Upper lobe of left lung (tissue), 6 donors: ENCODE measurements at places on chromosomes 3 and 15.
A peak's percentile ranks its signal among the peaks of the same experiment; 100 is the strongest.

GRCh38 chr3:22746221-22746620, 456.9 kb upstream of the UBE2E2 start:
- H3K4me3 ChIP-seq, result no peak overlapping the region
- H3K27me3 ChIP-seq, result no peaks in the 10 kb centered on the region

DNA sequence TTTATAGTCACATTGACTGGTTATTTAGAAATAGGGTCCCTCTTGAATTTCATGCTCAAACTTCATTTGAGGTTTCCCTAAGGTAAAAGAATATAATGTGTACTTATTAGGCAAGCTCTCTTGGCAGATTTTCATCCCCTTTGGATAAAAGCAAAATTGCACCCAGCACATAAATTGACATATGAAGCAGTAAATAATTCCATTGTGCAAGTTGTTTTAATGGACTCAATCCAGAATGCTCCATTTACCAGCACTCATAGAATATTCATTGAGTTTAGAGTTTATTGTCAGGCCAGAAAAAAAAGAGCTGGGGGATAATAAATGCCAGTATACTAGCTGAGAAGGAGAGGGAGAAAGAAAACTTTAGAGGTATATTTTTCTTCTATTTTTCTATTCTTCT, 136.8 kb downstream of the TPRG1 start:
- no peaks in the 10 kb centered on the region for H3K36me3 ChIP-seq
- H3K27me3 ChIP-seq, result no peaks in the 10 kb centered on the region
- H3K4me1 ChIP-seq, result peaks cover 4% of the 10 kb centered on the region
- DNase-seq, result no peak

- H3K4me1 ChIP-seq, result no peaks in the 10 kb centered on the region
- no peak for DNase-seq
- no peaks in the 10 kb centered on the region for H3K27me3 ChIP-seq
- H3K4me3 ChIP-seq, result no peak overlapping the region
- no peak overlapping the region for H3K27ac ChIP-seq
Observed at GRCh38 chr3:102447272-102447671, 12.5 kb downstream of the ZPLD1 start.

- no peaks in the 10 kb centered on the region for H3K36me3 ChIP-seq
- no peak for DNase-seq
- no peaks in the 10 kb centered on the region for H3K27me3 ChIP-seq
- no peaks in the 10 kb centered on the region for H3K4me1 ChIP-seq
- H3K27ac ChIP-seq, result no peak overlapping the region
- H3K4me3 ChIP-seq, result no peak overlapping the region
Observed at GRCh38 chr3:151236736-151237135, 33.7 kb upstream of the GPR171 start.

GRCh38 chr3:31274326-31275024, 258.2 kb upstream of the STT3B start:
- peaks cover 15% of the 10 kb centered on the region for H3K4me1 ChIP-seq
- H3K4me3 ChIP-seq, result no peak overlapping the region
- peak overlapping the region; percentile 26 for H3K27ac ChIP-seq
- H3K36me3 ChIP-seq, result no peaks in the 10 kb centered on the region

DNA sequence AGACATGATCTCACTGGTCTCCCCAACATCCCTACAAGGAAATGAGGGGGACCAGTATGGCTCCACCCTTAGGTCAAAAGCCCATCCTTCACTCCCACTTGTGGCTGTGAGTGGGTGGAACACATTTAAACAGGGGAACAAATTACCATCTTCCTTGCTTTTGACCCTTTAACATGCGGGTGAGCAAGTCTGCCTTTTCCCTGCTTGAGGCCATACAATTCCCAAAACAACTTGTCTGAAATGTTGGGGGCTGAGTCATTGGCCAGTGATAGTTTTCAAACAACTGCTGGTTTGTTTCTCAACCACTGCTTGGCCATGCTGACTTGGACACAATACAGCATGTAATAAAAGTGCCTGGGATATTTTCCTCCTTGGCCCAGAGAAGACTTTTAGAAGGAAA, 39.6 kb downstream of the COL8A1 start:
- no peak overlapping the region for H3K4me3 ChIP-seq
- no peaks in the 10 kb centered on the region for H3K36me3 ChIP-seq
- H3K27me3 ChIP-seq, result no peaks in the 10 kb centered on the region
- H3K27ac ChIP-seq, result peak overlapping the region; percentile 57
- H3K4me1 ChIP-seq, result no peaks in the 10 kb centered on the region

DNA sequence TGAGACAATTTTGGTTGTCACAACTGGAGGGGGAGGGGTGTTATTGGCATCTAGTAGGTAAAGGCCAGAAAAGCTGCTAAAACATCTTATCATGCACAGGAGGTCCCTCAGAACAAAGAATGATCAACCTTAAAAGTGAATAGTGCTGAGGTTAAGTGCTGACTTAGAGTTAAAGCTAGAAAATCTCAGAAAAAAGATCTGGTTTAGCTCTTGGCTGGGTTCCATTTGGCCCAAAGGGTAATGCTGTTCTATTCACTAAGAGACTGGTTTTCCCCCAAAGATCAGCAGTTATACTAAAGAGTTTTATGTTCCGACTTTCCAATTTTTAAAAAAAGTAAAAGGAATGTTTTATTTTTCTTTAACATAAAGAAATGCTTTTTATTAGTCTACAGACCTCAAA, 15.6 kb downstream of the DCBLD2 start:
- no peak for DNase-seq
- peaks cover 14% of the 10 kb centered on the region for H3K4me1 ChIP-seq
- H3K27ac ChIP-seq, result no peak overlapping the region
- no peaks in the 10 kb centered on the region for H3K36me3 ChIP-seq
- H3K27me3 ChIP-seq, result no peaks in the 10 kb centered on the region
- no peak overlapping the region for H3K4me3 ChIP-seq

- H3K36me3 ChIP-seq, result no peaks in the 10 kb centered on the region
- no peak overlapping the region for H3K4me3 ChIP-seq
- no peaks in the 10 kb centered on the region for H3K27me3 ChIP-seq
- DNase-seq, result no peak
Observed at GRCh38 chr3:16665282-16665741, 60.1 kb upstream of the DAZL start.

DNA sequence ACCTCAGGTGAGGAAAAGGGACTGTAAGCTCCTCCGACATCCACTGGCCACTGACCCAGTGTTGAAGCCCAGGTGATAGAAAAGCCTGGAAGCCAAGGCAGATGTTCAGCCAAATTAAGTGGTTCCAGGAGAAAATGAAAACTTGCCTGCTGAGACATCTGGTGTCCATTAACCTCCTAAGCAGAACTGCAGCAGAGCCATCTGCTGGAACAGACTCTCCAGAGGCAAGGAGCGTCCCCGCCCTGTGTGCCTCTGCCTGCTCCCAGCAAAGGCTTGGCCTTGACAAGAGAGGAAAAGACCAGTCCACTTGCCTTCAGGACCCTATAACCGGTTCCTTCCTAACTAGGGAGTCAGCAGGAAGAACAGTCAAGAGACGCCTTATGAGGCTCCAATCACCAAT, 48.2 kb downstream of the SRGAP3 start:
- DNase-seq, result no peak
- no peak overlapping the region for H3K27ac ChIP-seq
- H3K27me3 ChIP-seq, result no peaks in the 10 kb centered on the region
- no peaks in the 10 kb centered on the region for H3K4me1 ChIP-seq
